ENCODE measurements at places on chromosomes 7 and 10. TPM values are rescaled to one million over a fixed set of nuclear protein-coding genes. Genes with fewer than 3 reads are reported as not detected.

The KAZALD1 gene
- total RNA-seq, result 2.5 TPM

The PHYHIPL gene
- not detected for total RNA-seq

DNA sequence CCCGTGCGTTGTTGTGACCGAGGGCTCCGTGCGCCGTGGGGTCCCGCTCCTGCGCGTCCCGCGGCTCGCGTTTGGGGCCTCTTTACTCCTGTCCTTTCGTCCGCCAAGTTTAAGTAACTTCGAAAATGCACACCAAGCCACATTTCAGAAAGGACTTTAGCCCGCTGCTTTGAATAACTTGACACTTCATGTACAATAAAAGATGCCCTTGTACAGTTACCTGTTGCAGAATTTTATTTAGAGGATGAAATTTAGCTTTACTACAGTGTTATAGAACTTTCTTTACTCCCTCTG lies 459 bp downstream of the SUGCT start:
- no peak for DNase-seq

The PPP1R3C gene
- 90.7 TPM for total RNA-seq

DNA sequence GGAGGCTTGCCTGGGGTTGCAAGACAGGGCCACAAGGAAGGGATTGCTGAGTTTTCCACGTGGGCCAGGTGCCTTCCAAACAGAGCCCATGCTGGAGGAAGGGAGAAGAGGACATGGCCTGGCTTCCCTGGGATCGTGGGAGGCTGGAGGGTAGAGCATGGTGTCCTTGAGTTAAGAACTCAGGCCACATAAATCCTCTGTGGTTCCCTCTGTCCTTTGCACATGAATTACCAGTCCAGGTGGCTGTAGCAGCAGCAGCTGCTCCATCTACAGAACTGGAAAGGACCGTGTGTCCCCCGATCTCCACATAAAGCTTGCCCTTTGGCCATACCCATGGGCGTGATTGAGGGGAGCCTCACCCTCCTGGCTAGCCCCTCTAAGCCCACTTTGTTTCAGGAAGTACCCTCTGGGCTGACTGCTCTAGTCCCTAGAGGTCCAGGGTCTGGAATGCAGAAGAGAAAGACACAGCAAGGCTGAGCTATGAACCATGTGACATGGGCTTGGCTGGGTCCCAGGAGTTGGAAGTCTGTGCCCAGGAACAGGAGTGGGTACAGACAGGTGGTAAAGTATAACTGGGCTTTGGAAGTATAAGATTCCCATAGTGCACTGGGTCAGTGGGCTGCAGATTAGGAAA lies 84.9 kb downstream of the C10orf105 start:
- DNase-seq, result no peak

DNA sequence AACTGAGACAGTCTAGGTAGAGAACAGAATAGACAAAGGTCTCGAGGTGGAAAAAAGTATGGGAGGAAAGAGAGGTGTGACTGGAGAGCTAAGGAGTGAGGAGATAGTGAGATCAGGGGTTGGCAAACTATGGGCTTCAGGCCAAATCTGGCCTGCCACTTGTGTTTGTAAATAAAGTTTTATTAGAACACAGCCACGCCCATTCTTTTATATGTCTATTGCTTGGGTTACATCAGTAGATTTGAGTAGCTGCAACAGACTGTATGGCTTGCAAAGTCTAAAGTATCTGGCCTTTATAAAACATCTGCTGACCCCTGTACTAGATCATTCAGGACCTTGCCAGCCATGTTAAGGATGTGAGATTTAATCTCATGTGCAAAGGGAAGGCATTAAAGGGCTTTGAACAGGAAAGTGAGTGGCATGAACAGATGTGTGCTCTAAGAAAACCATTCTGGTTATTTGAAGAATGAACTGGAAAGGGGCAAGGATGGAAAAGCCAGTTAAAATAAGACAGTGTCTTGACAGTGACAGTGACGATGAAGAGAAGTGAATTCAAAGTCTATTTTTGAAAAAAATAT lies 240.3 kb downstream of the RNLS start:
- no peak for DNase-seq

Measured in gastrocnemius medialis (tissue), 4 donors.